ENCODE measurements at places on chromosomes 7 and 10. TPM values are rescaled to one million over a fixed set of nuclear protein-coding genes. Genes with fewer than 3 reads are reported as not detected.

UNC5B gene
- total RNA-seq, result 6.3 TPM

H2BK1 gene
- total RNA-seq, result not detected

EEF1AKMT2 gene
- 17.8 TPM for total RNA-seq

ZDHHC4 gene
- total RNA-seq, result 47.6 TPM

SLC26A3 gene
- total RNA-seq, result 1.9 TPM

TAS2R3 gene
- total RNA-seq, result 3.9 TPM

SFTPD gene
- 0.32 TPM for total RNA-seq

LDB3 gene
- 3.8 TPM for total RNA-seq

TSPAN13 gene
- total RNA-seq, result 5.3 TPM

TAS2R60 gene
- total RNA-seq, result 0.98 TPM

PAX2 gene
- 2.7 TPM for total RNA-seq

GNGT1 gene
- total RNA-seq, result 0.92 TPM

TMEM139 gene
- 0.35 TPM for total RNA-seq

NRP1 gene
- 67.2 TPM for total RNA-seq

ANTXRL gene
- 0.51 TPM for total RNA-seq

ATOH7 gene
- 0.23 TPM for total RNA-seq

GRK5 gene
- 101 TPM for total RNA-seq

SLC39A12 gene
- not detected for total RNA-seq

TSPAN12 gene
- 5.3 TPM for total RNA-seq

EFCAB10 gene
- 0.87 TPM for total RNA-seq

DGKI gene
- 0.11 TPM for total RNA-seq

TUBB8 gene
- total RNA-seq, result not detected

AMZ1 gene
- not detected for total RNA-seq

Data from ovary (tissue), 10 donors.